ENCODE measurements at places on chromosomes 4 and X.

DNA sequence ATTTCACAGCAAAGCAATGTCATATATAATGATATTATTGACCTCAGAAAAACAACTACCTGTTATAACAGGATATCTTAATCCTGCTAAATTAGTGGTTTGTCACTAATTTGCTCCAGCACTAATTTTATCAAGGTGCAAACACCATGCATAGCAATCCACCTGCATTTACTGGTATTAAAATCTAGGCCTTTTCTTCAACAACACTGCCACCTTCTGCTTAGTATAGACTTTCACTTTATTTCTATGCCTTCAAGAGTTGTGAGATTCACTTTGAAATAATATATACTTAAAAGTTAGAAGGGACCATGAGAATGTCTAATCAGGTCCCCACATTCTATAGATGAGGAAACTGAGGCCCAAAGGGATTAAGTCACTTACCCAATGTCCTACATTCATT, 82.1 kb upstream of the IQCM start:
- DNase-seq, result no peak

GRCh38 chr4:74772783-74773182, 21.5 kb downstream of the BTC start:
- DNase-seq, result no peak

GRCh38 chr4:183600189-183600685, 58.7 kb downstream of the RWDD4 start:
- DNase-seq, result no peak

GRCh38 chrX:129631849-129632248, 22.9 kb downstream of the APLN start:
- no peak for DNase-seq

GRCh38 chr4:158673633-158674032, 1.5 kb downstream of the ETFDH start:
- no peak for DNase-seq

DNA sequence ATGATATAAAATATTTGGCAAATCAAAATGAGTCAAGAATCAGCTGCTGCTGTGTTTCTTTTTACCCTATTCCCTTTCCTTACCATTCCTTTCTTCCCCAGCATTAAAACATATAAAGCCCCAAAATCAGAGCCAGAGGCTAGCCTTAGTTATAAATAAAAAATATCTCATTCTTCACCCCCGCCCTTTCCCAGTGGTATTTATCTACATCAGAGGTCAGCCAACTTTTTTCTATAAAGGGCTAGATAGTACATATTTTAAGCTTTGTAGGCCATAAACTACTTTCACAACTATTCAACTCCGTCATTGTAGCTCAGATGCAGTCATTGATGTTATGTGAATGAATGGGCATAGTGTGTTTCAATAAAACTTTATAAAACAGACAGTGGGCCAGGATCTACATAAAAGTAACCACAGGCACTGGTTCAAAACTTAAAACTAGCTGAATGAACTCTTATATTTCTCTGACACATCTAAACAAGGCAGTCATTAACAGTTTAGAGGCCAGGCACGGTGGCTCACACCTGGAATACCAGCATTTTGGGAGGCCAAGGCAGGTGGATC, 30.5 kb upstream of the TCEANC start:
- no peak for DNase-seq

GRCh38 chr4:8710946-8711345, 118.4 kb downstream of the CPZ start:
- no peak for DNase-seq

GRCh38 chr4:92241094-92241493, 62.7 kb upstream of the GRID2 start:
- no peak for DNase-seq

DNA sequence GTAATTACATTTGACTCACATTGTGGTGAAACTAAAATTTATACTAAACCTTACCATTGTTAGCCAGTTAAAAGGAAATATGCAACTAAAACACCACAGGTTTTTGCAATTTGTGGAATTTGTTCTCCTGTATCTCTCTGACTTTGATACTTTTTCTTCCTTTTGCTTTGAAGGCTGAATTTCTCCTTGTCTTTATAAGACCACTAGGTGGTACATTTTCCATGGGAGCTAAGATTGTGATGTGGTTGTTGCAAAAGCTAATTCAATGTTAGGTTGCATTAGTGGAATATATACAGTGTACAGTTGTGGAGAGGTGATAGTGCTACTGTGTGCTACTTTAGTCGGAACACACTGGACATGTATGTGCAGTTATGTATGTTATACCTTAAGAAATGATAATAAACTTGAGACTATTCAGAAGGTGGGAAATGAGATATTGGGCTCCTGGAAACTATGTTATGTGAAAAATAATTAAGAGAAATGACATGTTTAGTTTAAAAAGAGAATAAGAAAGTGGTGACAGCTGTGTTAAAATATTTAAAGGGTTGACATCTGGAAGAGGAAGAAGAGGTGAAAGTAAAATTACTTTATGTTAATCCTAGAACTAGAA, 70.3 kb downstream of the ARL9 start:
- no peak for DNase-seq

GRCh38 chr4:82380344-82380743, 6.6 kb upstream of the HNRNPD start:
- no peak for DNase-seq

GRCh38 chr4:14059006-14059405, 431.5 kb upstream of the BOD1L1 start:
- DNase-seq, result no peak

- no peak for DNase-seq
Observed at GRCh38 chr4:5609306-5610007, 98.9 kb downstream of the EVC2 start.

- DNase-seq, result no peak
Observed at GRCh38 chrX:112846782-112847181, 6.2 kb upstream of the AMOT start.

GRCh38 chr4:81196126-81196650, 18.8 kb downstream of the PRKG2 start:
- DNase-seq, result no peak

GRCh38 chr4:184400891-184401290, 73.5 kb downstream of the IRF2 start:
- no peak for DNase-seq

- DNase-seq, result no peak
Observed at GRCh38 chrX:73768886-73769285, 205.9 kb downstream of the CHIC1 start.

GRCh38 chr4:102693262-102693850, 67.4 kb downstream of the MANBA start:
- DNase-seq, result no peak

DNA sequence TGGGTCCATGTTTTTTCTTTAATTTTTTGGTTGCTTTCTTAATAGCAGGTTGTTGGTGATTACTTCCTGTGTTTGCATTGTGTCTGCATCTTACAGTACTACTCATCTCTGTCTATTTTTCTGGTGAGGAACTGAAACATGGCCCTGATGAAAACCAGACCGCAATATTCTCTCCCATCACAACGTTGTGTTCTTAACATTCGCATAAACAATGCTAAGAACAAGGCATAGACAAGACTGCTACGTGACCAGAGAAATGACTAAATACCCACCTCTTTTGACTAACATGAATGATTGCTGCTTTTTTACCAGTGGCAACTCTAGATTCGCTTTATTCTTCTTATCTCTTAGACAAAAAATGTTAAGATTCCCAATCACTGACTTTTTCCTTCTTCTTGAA, 179.1 kb downstream of the GC start:
- no peak for DNase-seq

- no peak for DNase-seq
Observed at GRCh38 chrX:39827951-39828350, 269.8 kb downstream of the BCOR start.

DNA sequence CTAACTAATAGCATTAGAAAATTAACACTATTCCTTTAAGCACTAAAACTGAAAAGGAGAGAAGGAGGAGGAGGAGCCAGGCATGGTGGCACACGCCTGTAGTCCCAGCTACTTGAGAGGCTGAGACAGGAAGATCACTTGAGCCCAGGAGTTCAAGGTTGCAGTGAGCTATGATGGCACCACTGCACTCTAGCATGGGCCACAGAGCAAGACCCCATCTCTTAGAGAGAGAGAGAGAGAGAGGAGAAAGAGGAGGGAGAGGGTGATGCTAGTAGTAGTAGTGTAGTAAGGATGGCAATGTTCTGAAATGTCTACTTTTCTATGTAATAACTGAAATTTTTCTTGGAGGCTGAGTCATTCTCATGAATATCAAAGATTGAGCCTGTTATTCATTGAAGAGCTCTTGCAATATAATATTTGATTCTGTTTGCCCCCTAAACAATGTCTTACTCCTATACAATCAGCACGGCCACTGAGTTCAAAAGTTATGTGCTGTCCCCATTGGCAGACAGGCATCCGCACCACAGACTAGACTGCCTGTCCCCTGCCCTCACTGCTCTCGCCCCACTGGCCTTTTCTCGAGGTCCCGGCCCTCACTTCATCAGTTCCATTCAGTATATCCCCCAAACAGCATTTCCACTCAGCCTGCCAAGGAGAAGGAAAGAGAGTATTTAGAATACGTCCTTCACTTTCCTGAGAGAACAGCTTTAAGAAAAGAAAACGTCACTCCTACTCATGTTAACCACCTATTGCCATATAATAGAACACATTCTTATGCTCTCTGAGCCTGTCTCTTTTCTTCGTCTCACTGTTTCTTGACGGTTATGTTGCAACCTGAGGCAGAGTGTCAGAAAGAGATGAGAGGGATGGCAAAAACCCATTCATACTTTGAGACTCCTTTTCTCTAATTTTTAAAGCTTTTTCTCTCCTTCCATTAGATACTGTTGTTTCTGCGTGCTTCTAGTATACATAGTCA, 238.1 kb downstream of the PALLD start:
- no peak for DNase-seq

GRCh38 chrX:153519569-153520286, 2.3 kb downstream of the ATP2B3 start:
- DNase-seq, result no peak

DNA sequence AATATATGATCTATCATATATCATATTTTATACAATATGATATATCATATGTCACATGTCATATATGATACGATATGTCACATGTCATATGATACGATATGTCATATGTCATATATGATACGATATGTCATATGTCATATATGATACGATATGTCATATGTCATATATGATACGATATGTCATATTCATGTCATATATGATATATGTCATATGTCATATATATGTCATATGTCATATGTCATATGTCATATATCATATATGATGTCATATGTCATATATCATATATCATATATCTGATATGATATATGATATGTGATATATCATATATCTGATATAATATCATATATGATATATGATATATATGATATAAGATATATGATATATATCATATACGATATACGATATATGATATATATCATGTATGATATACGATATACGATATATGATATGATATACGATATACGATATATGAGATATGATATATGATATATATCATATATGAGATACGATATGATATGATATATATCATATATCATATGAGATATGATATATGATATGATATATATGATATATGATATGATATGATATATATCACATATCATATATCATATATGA, 122.3 kb upstream of the USP9X start:
- no peak for DNase-seq

GRCh38 chrX:64394059-64394873, 986 bp downstream of the MTMR8 start:
- no peak for DNase-seq

DNA sequence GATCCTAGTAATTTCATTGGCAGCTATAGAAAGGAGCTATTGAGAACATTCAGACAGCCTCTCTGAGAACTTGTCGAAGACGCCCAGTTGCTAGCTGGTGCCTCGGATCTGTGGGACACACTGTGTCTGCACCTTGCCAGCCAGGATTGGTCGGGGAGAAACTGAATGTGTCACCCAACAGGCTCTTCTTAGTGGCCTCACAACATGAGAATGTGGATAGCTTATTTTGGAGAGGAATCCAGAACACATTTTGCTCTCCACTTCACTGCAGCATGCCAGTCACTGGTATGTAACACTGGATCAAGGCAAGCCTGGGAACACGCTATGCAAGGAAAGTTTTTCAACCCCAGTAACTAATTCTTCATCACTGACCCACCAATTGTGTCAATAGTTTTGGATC, 89.5 kb upstream of the TRPC3 start:
- no peak for DNase-seq

GRCh38 chrX:74119016-74119910, 184.7 kb upstream of the ZCCHC13 start:
- no peak for DNase-seq

Data from stimulated activated naive CD8-positive, alpha-beta T cell treated with anti-CD3 and anti-CD28 coated beads, Interleukin-15, amount 100 ng/mL, for 72 hours (primary cell).